T-cell (primary cell): ENCODE measurements at places on chromosomes 1 and 21.

GRCh38 chr1:10168912-10169514 is 41.4 kb upstream of the KIF1B start:
- no peak overlapping the region for H3K4me3 ChIP-seq
- H3K4me1 ChIP-seq: peaks cover 7% of the 10 kb centered on the region
- no peak for DNase-seq

- H3K27ac ChIP-seq: no peak overlapping the region
- H3K36me3 ChIP-seq: no peaks in the 10 kb centered on the region
- H3K4me1 ChIP-seq: no peaks in the 10 kb centered on the region
Observed at GRCh38 chr1:197559655-197560054, 215.6 kb downstream of the DENND1B start.

DNA sequence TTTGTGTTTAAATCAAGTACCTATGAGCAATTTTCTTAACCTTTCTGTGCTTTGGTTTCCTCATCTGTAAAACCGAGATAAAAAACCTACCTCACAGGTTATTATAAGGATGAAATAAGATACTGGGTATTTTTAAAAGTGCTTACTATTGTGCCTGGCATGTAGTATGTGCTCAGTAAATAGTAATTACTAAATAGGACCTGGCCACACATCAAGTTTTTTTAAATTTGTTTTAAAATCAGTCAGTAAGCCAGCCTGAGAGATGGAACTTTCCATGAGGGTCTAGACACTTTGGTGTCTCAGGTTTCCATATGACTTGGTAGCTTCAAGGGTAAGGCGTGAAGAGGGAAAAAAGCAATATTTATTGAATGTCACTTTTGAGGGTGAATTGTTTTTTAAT is 7.0 kb upstream of the ATF3 start:
- peaks cover 18% of the 10 kb centered on the region for H3K27me3 ChIP-seq
- no peaks in the 10 kb centered on the region for H3K36me3 ChIP-seq
- no peak for DNase-seq
- peaks cover 4% of the 10 kb centered on the region for H3K4me1 ChIP-seq

GRCh38 chr21:41338455-41338854 is 21.9 kb downstream of the FAM3B start:
- H3K4me1 ChIP-seq: no peaks in the 10 kb centered on the region
- no peaks in the 10 kb centered on the region for H3K27me3 ChIP-seq
- no peak for DNase-seq

DNA sequence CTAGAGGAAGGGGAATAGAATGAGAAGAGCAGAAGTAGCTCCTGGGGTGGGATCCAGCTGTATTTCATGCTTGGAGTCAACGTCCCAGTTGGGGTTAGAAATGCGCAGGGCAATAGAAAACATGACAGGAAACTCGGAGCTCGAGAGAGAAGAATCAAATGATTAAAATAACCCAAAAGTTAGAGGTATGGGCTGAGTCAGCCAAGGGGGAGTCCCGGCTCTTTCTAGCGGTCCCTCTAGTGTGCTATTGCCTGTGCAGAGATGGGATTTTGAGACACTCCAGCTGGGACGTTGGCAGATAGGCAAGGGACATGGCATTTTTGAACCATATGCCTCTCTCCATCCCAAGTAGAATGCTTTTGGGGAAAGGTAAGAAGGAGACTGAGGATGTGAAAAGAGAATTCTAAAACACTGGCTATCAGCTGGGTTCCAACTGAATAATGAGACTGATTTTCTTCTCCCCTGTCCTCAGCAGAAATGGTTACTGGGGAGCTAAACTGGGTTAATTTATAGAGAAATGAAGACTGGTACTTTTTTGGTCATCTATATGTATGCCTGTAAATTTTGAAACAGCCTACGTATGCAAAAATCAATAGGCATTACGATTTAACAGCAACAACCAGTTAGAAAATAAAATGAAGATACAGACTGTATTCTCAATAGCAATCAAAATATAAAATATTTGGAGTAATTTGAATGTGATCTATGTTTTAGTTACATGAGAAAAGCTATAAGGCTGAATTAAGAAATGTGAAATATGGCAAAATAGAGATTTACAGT is 7.0 kb upstream of the VPS26C start:
- H3K4me3 ChIP-seq: no peak overlapping the region
- no peak for DNase-seq
- no peaks in the 10 kb centered on the region for H3K36me3 ChIP-seq
- no peaks in the 10 kb centered on the region for H3K4me1 ChIP-seq

DNA sequence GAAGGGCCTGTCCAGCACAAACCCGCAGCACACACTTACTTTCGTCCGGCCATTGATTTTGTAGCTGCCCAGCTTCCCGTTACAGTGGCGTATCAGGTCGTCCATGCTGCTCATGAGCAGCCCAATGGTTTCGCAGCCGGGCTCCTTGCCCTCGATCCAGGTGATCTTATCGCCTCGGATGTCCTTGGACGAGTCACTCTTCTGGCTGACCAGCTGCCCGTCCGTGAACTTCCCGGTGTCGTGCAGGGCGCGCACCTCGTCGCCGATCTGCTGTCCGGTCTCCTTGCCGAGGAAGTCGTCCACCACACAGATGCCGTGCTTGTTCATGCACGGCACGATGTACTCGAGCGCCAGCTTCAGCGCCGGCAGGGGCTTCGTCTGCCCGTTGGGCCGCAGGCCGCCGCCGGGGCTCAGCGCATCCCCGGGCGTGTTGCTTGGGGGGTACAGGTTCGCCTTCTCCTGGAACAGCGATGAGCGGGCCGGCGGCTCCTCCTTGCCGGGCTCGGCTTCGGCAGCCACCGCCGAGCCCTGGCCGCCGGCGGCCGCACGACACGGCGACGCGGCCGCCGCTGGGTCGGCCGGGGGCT is 1.0 kb downstream of the EGLN1 start:
- H3K27me3 ChIP-seq: no peaks in the 10 kb centered on the region
- H3K36me3 ChIP-seq: no peaks in the 10 kb centered on the region
- DNase-seq: peak; percentile 5
- H3K4me1 ChIP-seq: peaks cover 21% of the 10 kb centered on the region

GRCh38 chr1:63004868-63005267 is 220.9 kb downstream of the ATG4C start:
- no peaks in the 10 kb centered on the region for H3K4me1 ChIP-seq
- no peaks in the 10 kb centered on the region for H3K27me3 ChIP-seq
- no peak overlapping the region for H3K4me3 ChIP-seq

DNA sequence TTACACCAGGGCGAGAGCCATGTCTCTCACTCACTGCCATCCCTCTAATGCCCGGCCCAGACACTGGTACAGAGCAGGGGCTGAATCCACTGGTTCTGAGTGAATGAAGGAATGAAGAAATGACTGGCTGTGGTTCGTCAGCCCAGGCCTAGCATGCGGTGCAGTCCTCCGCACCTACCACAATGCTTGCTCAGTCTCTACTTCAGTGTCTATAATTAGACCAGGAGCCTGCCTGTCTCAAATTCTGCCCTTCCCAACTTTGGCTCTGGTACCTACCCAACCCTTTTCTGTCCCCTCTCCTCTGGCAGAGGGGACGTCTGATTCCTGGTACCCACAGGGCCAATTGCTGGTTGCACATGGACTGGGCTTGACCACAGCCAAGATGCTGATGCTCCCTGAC is 118.2 kb upstream of the GRIK3 start:
- no peak for DNase-seq
- H3K4me3 ChIP-seq: no peak overlapping the region
- H3K36me3 ChIP-seq: no peaks in the 10 kb centered on the region
- H3K27ac ChIP-seq: no peak overlapping the region
- no peaks in the 10 kb centered on the region for H3K4me1 ChIP-seq

GRCh38 chr1:244294599-244295224 is 157.0 kb downstream of the ADSS2 start:
- H3K36me3 ChIP-seq: no peaks in the 10 kb centered on the region
- H3K4me1 ChIP-seq: peaks cover 7% of the 10 kb centered on the region
- H3K4me3 ChIP-seq: no peak overlapping the region
- no peak for DNase-seq

- no peak overlapping the region for H3K27ac ChIP-seq
- no peak for DNase-seq
- no peaks in the 10 kb centered on the region for H3K4me1 ChIP-seq
- H3K4me3 ChIP-seq: no peak overlapping the region
- no peaks in the 10 kb centered on the region for H3K36me3 ChIP-seq
Observed at GRCh38 chr1:201463071-201463552, 5.9 kb downstream of the PHLDA3 start.

DNA sequence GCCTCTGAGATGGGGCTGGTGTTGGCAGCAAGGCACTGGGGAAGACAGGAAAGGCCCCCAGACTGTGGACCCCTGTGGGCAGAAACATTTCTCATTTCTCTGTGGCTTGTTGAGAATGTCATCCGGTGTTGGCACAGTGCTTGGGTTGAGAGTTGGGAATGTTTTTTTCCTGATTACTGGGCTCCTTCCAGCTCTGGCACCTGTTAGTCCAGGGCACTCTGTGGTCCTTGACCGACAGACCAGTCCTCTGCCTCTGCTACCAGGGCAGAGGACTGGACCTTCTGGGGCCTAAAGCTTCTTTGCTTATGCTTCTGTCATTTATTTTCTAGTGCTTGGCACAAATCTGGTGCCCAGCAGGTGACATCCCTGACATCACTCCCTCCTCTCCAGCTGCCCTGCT is 4.8 kb upstream of the SPRR5 start:
- H3K27me3 ChIP-seq: no peaks in the 10 kb centered on the region
- H3K4me3 ChIP-seq: no peak overlapping the region
- no peaks in the 10 kb centered on the region for H3K4me1 ChIP-seq
- H3K27ac ChIP-seq: no peak overlapping the region
- no peaks in the 10 kb centered on the region for H3K36me3 ChIP-seq
